Fibroblast of upper back skin (primary cell): ENCODE measurements at places on chromosomes 3 and 15.

DNA sequence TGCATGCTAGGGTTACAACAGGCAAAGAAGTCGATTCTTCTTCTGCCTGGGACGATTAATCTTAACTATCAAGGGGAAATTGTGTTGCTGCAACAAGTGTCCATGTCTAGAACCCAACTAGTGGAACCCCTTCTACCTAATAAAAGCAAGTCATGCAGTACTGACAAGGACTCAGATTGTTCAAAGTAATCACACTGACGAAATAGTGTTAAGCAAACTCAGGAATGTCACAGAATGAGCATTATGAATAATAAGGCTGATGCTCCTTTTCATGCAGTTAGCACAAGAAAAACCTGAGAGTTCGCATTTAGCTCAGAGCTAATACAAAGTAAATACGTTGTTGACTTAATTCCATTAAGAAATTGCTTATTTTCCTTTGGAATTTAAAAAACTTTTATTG lies 47.5 kb upstream of the TRIM42 start:
- DNase-seq = no peak

GRCh38 chr15:40722354-40722753 lies 27.4 kb downstream of the RAD51 start:
- DNase-seq = no peak

DNA sequence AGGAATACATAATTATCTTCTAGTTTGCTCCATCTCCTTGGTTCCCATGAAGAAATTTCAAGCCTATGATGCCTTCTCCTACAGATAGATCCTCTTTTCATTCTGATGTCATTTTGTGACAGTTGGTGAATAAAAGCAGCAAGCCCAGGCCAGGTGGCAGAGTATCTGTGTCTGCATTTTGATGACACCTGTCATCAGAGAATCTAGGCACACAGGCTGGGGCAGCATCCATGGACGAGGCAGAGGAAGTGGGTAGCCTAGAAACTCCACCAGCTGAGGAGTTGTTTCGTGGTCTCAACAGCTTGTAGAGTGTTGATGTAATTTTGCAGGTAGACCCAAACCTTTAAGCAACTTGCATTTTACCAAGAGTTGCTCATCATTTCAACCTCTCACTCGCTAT lies 269.8 kb downstream of the FEZF2 start:
- no peak for DNase-seq

DNA sequence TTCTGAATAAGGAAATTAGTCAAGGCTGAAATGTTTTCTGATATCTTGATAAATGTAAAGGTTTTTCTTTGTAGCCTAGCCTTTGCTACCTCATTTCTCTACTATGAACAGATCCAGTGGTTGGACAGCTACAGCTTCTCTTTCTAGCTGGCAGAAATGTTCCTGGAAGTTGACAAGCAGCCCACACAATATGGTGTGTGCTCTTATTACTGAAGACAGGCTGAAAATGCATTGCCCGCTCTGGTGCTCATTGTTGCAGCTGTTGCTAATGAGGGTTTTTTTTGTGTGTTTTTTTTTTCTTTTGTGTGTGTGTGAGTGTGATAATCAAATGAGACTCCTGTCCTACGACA lies 844.3 kb upstream of the SEMA6D start:
- no peak for DNase-seq

DNA sequence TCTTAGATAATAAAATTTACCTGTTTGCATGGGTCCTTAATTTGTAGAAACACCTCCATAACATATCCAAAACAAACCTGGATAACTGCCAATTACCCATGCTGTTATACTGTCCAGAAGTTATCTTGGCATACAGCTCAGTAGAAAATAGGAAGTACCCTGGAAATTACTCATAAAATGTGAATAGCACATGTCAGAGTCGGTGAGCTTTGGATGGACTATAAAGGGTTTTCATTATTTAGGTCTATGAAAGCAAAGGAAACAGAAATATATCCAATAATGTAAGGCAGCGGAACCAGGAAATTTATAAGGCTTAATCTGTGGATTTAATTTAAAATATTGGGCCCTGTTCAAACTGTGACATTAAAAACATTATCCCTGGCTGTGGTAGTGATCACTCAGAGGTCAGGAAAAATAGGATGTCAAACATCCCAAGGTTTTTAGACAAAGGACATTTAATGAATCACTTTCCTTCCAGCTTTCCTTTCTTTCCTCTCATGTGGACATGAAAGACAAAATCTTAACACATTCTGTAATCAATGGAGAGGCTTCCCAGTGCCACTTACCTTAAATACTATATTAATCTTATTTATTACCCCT lies 459.0 kb upstream of the DPH6 start:
- no peak for DNase-seq

DNA sequence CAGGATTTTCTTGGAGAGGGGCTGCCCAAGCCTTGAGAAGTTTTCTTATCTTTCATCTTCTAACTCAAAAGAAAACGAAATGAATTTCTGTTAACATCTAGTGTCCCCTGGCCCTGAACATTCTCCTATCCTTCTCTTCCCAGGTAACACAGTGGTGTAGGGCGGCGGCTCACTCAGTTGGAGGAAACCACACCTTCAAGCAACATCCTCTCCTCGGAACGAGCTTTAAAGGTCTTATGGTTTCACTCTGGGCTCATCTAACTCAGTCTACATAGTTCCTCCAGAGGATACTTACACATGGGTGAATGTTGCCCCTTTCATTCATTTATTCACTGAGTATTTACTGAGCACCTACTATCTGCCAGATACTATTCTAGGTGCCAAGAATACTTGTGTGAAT lies 31.0 kb upstream of the KLHL6 start:
- no peak for DNase-seq

GRCh38 chr3:182702216-182702615 lies 91.1 kb upstream of the ATP11B start:
- no peak for DNase-seq

DNA sequence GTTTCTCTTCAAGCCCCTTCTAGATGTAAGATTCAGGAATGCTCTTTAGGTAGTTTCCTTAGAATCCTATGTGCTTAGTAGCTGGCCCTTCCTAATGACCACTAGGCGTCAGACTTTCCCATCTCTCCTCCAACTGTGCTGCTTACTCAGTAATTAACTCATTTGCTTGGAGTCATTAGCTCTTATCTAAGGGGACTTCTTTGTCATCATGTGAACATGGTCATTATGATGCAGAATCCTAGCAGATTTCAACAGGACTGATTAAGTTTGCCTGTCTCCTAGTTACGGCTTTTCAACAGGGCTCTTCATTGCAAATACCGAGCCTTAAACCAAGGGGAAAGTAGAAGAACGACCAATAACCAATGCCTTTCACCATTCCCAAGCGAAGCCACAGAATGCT lies 46.4 kb downstream of the GJD2 start:
- DNase-seq = peak; percentile 52

GRCh38 chr3:82012775-82013174 lies 251.3 kb upstream of the GBE1 start:
- DNase-seq = no peak

- DNase-seq = no peak
Measured at GRCh38 chr3:135393898-135394525, 571.5 kb upstream of the PPP2R3A start.

DNA sequence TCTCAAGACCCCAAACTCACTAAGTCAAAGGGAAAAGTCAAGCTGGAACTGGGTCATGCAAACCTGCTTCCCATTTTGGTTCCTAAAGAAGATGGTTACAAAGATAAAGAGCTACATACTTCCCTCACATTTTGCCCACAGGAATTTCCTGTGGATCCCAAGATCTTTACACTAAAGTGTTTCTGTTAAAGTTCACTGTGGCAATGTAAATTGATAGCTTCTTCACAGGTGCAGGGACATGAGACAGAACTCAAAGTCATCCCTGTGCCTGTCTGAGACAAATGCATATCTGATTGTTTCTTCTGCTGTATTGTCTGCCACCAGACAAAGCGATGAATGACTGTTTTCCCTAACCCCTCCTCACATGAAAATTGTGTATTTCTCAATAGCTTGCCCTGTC lies 567.8 kb downstream of the ZIC1 start:
- DNase-seq = peak; percentile 25

GRCh38 chr3:187630404-187630803 lies 39.8 kb downstream of the SST start:
- DNase-seq = no peak

GRCh38 chr3:148333091-148333490 lies 364.6 kb upstream of the AGTR1 start:
- no peak for DNase-seq
